ENCODE measurements at places on chromosomes 1 and 21.

- DNase-seq: no peak
Measured at GRCh38 chr1:218887141-218887925, 286.3 kb upstream of the LYPLAL1 start.

- no peak for DNase-seq
Measured at GRCh38 chr1:85438353-85438752, 26.6 kb downstream of the DDAH1 start.

DNA sequence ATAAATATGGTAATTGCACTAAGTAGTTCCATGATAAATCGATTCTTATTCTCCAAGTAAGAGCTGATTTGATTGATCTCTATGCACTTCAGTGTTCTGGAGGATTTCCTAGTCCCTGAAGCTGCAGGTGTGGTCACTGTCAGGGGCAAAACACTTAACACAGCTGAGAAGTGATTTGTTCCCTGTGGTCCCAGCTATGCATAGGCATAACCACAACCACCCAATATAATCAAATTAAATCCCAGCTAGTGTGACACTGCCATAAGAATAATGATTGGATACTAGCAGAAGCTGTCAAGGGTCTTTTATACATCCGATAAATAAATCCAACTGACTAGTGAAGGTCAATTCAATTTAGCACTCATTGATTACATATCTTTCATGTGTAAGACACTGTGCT is 60.1 kb downstream of the PTGER3 start:
- DNase-seq: no peak

DNA sequence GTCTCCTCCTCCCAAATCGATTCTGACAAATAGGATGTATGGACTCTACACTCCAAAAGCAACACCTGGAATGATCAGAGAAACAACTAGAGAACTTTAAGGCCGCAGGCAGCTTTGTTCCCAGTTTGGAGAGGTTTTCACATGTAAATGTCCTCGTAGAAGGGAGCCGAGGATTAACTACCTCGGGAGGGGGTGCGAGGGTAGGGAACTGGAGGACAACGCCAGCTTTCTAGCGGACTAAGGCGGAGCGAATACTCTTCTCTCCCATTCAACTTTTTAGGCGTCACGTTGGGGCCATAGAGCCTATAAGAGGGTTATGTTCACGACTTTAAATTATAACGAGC is 1.2 kb downstream of the SCAF4 start:
- no peak for DNase-seq

DNA sequence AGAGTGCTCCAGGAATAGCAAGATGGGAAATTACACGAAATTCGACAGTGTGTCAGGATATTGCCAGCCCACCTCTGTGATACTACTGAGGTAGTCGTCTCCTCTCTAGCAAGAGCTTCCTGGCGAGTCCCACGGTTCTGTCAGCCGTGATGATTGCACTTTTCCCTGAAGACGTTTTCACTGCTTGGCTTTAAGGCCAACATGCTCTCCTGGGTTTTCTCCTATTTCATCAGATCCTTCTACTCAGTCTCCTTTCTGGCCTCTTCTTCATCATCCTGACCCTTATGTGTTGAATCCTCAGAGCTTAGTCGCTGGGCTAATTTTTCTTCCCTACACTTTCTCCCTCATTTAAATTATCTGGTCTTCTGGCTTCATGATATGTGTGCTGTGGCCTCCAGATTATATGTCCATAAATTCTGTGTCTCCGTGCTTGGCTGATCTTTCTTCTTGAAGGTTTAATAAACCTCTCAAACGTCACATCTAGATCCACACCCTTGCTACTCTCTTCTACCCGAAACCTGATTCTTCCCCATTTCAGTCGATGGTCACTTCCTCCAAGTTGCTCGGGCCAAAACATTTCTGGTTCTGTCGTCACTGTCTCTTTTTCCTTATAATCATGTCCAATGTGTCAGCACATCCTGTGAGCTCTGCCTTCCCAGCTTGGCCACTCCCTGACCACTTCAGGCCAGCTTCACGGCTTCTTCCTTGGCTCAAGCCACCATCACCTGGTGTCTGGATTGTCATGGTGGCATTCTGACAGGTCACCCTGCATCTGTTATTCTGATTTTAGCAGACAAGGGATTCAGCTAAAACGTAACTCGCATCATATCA is 12.2 kb downstream of the OR2B11 start:
- DNase-seq: no peak

DNA sequence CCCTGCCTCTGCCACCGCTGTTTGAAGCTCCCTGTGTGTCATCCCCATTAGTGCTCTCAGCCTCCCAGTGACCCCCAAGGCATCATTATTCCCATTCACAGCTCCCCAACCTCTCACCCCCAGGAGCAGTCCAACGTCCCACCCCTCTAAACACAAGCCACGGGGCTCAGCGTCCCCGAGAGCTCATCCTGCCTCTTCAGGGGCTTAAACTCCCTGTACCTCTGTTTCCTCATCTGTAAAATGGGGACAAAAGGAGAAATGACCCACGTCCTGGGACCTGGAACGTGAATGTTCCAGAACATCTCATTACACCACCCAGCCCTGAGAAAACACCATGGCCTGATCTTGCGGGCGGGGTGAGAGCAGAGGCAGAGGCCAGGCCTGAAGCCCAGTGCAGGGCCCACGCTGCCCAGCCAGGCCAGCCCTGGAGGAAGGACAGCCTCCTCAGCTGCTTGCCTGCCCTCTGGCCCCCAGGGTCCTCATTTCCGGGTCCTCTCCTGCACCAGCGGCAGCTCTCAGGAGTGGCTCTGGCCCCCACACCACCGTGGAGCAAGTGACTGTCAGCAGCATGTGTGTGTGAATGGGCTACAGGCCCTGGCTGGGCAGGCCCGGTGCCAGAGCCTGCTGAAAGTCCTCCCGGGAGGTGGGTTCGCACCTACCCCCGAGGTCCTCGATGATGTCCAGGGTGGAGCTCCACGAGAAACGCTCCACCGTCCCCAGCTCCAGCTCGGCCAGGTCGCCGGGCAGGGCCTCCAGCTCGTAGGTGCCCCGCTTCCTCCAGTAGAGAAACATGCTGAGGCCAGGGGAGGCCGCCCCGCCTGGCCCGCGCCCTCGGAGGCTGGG is 14.1 kb upstream of the PLEKHG5 start:
- no peak for DNase-seq

GRCh38 chr21:45910548-45911221 is 70.9 kb upstream of the COL6A1 start:
- DNase-seq: no peak

DNA sequence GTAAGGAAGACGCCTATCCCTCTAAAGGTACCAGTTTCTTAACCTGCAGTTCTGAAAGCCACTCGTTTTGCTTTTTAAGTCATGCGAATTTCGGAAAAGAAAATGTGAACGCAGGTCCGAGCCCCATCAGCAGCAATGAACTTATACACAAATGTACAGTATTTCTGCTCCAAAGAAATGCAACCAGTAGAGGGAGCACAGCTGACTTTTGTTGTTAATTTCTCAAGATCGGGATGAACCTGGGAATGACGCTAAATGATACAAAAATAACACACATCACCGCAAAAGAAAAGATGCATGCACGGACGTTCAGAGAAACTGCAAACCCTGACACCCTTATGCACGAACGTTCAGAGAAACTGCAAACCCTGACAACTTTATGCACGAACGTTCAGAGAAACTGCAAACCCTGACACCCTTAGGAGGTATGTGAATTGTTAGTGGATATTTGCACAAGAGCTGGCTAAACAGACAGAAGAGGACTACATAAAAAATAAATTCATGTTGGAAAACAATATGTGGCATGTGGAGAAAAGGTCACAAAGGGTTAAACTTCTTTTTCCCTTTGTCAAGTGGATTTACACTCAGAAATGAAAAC is 3.5 kb upstream of the TIAM1 start:
- DNase-seq: no peak

- no peak for DNase-seq
Measured at GRCh38 chr1:169943963-169944526, 50.3 kb upstream of the SCYL3 start.

GRCh38 chr21:42892582-42892930 is 553 bp upstream of the NDUFV3 start:
- DNase-seq: no peak

- DNase-seq: no peak
Measured at GRCh38 chr1:60695716-60696171, 386.6 kb upstream of the NFIA start.

DNA sequence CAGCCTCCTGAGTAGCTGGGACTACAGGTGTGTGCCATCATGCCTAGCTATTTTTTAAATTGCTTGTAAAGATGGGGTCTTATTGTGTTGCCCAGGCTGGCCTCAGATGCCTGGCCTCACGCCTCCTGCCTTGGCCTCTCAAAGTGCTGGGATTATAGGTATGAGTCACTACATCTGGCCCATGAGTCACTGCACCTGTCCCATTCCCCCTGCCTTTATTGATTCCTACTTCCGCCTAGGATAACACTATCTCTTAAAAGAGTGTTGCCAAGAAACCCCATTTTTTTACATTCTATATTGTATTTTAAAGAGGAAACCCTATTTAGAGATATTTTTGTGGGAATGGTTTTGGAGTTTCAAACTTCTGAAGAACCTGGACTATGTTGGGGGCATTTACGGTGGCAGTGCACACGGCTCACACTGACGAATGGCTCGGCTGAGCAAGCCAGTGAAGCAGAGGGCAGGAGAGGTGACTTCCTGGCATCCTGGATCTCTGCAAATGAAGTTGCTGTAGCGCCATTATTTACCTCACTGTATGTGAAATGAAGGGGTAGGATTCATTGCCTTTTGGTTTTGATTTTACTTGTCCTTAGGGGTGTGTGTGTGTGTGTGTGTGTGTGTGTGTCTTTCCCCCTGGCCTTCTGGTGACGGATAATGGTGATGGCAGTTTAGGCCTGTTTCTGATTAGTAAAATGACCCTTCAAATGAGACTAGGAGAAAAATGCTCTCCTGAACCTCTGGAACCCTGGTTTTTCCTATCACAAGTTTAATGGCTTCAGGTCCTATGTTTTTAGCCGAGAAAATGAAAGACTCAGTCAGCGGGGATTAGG is 22.5 kb downstream of the KIF26B start:
- DNase-seq: no peak

GRCh38 chr1:109161858-109162606 is 48.1 kb downstream of the ELAPOR1 start:
- peak; percentile 68 for DNase-seq

DNA sequence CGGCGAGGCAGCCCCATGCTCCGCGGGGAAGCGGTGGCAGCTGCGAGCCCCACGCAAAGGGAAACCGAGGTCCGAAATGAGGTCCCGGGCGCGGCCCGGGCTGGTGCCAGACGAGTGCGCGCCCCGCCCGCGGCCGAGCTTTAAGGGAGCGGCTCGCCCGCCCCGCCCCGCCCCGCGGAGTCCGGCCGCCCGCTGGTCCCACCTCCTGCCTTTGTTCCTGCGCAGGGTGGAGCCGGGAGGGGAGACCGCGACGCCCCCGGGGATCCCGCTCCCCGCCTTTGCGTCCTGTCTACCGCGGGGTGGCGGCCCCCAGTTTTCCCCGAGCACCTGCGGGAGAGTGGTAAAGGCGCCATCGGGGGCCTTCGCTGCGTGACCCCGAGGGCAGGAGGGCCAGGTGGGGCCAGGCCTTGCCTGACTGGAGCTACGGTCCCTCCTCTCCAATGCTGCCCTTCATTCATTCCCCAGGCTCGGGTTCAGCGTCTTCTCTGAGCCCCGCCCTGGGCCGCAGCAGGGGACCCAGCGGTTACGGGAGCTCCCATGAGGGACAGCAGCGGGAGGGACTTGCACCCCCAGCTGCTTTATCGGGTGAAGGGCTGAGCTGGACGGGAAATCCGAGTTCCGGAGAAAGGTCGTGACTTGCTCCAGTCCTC is at the start of gene HES2:
TSS of gene HES2 (minus strand) at position 116 of the 650 bp plus-strand sequence. CDS start at position 17, 99 bp downstream.
- DNase-seq: no peak

GRCh38 chr1:109239409-109240068 is 9.8 kb upstream of the CELSR2 start:
- no peak for DNase-seq

Data from T-helper 2 cell treated with Interferon-gamma antibody and Interleukin-4, amounts not matched to agents 5 μg/mL and 100 μg/mL, for 36 hours (primary cell).